MM.1S (cell line): ENCODE measurements at places on chromosomes 1 and 21.
A peak's percentile ranks its signal among the peaks of the same experiment; 100 is the strongest.

- H3K4me1 ChIP-seq: no peaks in the 10 kb centered on the region
- H3K36me3 ChIP-seq: no peaks in the 10 kb centered on the region
- H3K27me3 ChIP-seq: 0 out of 2 replicates have a peak, but pooled peaks cover 18% of the 10 kb centered on the region
These were observed 4.8 kb upstream of the CRYBG2 start for GRCh38 chr1:26358411-26359384.

DNA sequence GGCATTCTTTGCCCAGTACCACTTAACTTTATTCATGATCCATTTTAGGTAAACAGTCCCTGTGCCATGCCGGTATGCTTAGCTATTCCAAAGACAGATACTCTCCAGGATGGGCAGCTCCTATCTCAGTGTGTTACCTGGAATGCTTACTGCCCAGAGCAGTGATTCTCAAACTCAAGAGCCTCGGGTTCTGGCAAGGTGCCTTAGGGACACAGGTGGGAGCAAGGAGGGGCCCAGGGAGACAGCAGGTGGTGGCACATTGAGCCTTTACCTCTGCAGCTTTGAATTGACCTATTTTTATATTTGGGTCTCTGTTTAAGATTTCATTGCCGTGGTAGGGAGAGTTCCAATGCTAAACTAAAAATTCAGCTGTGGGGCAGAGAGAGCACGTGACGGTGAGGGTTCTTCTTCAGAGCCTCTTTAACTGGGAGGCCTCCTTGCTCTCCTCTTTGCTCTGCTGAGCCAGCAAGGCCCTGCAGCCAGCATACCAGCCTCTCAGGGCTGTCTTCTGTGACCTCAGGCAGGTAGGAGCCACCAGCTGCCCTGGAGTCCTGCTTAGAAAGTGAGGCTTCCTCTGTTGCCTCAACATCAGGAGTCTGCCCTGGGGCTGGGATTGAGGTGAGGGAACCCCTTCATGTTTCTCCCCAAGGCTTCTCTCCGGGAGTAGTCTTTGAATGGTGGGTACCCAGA is 20.2 kb downstream of the PHGDH start:
- H3K4me3 ChIP-seq: no peak overlapping the region
- H3K27ac ChIP-seq: peak overlapping the region; percentile 63
- H3K4me1 ChIP-seq: peaks cover 19% of the 10 kb centered on the region
- peak; percentile 55 for DNase-seq

GRCh38 chr1:40997096-40997495 is 17.6 kb downstream of the CTPS1 start:
- H3K4me1 ChIP-seq: no peaks in the 10 kb centered on the region
- no peak overlapping the region for H3K27ac ChIP-seq
- H3K4me3 ChIP-seq: no peak overlapping the region
- no peaks in the 10 kb centered on the region for H3K27me3 ChIP-seq

GRCh38 chr1:159829822-159830465 is 3.3 kb downstream of the SLAMF8 start:
- no peak overlapping the region for H3K27ac ChIP-seq
- peaks cover 20% of the 10 kb centered on the region for H3K4me1 ChIP-seq
- H3K4me3 ChIP-seq: no peak overlapping the region
- H3K36me3 ChIP-seq: no peaks in the 10 kb centered on the region

GRCh38 chr1:77514921-77515776 is 167.3 kb downstream of the ZZZ3 start:
- no peak overlapping the region for H3K4me3 ChIP-seq
- no peaks in the 10 kb centered on the region for H3K4me1 ChIP-seq
- no peaks in the 10 kb centered on the region for H3K27me3 ChIP-seq
- H3K36me3 ChIP-seq: no peaks in the 10 kb centered on the region
- no peak for DNase-seq

DNA sequence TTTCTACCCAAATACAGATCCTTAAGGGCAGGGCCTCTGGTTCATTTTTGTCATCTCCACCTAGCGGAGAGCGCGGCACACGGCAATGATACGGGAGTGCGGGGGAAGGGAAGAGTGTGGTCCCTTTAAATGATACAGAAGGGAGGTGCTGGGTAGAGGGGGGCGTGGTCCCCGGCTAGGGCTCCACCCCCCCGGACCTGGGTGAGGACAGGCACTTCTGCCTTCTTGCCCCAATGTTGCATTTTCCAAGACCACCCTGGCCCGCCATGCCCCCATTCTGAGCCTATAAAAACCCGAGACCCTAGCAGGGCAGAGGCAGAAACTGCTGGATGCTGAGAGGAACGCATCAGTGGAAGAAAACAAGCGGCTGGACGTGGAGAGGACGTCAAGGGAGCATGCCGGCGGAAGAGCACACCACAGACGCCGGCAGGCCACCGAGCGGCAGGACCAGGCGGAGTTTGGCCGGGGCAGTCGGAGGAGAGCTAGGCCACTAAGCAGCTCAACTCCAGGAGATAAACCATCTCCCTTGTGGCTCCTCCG is 30.0 kb downstream of the LRRC3 start:
- H3K36me3 ChIP-seq: no peaks in the 10 kb centered on the region
- H3K4me3 ChIP-seq: no peak overlapping the region
- no peaks in the 10 kb centered on the region for H3K4me1 ChIP-seq
- H3K27ac ChIP-seq: no peak overlapping the region
- no peak for DNase-seq

DNA sequence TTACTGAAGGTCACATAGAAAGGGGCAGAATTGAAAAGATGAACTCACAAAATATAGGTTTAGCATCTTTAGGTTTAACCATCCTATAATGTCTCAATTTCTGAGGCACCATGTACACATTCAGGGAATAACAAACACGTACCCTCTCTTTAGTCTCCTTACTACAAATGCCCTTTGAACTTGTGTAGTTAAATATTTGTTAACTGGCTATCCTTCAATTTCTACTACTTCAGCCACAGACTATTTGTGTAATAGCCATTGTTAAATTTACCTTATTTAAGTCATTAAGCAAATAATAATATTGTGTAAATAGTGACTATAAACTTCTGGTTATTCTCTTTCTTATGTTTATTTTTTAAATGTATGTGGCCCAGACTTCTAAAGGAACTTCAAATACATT is 600.5 kb downstream of the KCNT2 start:
- H3K27me3 ChIP-seq: no peaks in the 10 kb centered on the region
- H3K27ac ChIP-seq: no peak overlapping the region
- DNase-seq: no peak
- H3K36me3 ChIP-seq: no peaks in the 10 kb centered on the region
- H3K4me3 ChIP-seq: no peak overlapping the region

DNA sequence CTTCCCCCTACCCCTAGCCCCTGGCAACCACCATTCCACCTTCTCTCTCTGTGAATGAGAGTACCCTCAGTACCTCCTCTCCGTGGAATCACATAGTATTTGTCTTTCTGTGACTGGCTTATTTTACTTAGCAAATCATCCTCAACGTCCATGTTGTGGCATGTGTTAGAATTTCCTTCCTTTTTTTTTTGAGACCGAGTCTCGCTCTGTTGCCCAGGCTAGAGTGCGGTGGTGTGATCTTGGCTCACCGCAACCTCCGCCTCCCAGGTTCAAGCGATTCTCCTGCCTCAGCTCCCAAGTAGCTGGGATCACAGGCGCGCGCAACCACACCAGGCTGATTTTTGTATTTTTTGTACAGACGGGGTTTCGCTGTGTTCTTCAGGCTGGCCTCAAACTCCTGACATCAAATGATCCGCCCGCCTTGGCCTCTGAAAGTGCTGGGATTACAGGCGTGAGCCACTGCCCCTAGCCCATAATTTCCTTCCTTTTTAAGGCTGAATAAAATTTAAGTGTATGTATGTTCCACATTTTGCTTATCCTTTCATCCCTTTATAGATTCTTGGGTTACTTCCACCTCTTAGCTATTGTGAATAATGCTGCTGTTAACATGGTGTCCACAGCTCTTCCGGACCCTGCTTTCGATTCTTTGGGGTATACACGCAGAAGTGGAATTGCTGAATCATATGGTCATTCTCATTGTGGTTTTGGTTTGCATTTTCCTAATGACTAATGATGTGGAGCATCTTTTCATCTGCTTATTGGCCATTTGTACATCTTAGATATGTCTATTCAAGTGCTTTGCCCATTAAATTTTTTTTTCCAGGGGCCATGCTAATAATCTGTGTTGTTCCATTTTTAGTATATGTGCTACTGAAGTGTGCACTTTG is 32.3 kb downstream of the ERRFI1 start:
- no peaks in the 10 kb centered on the region for H3K36me3 ChIP-seq
- peak; percentile 75 for DNase-seq
- peaks cover 10% of the 10 kb centered on the region for H3K4me1 ChIP-seq
- no peak overlapping the region for H3K4me3 ChIP-seq

DNA sequence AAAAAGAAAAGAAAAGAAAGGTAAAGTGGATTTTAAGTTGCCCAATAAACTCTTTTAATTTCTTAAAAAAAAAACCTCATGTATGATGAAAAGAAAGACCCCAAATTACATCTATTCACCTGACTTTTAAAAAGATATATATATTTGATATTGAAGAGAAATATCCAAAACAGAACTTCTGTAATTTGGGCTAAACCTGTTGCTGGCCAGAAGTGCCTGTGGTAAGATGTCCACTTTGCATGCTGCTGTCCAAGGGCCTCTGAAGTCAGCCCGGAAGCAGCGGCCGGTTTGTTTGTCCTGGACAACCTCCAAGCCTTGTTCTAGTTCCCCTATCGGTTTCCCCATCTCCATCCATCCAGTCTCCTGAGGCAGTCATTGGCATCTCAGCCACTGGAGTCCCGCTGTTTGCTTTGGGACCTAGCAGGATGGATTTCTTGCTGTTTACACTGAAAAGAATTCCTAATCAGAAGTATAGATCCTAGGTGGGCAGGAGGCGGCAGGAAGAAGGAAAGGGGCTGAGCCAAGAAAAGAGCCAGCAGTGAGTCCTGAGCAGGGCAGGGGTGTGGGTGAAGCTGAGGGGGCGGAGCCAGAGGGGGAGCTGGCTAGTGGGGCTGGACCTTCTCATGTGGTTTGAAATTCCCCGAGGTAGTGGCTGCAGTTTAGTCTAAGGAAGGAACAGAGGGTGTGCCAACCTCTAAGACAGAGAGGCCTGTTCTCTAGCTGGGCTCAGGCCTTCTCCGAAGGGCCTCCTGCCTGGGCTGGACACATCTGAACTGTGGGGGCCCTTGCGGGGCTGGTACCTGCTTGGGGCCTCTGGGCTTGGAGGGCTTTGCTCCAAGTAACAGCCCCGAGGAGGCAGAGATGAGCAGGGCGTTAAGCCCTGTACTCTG is 3.3 kb downstream of the NCMAP start:
- no peak overlapping the region for H3K27ac ChIP-seq
- no peak overlapping the region for H3K4me3 ChIP-seq
- peak; percentile 22 for DNase-seq
- no peaks in the 10 kb centered on the region for H3K36me3 ChIP-seq

GRCh38 chr1:45793942-45794604 is 9.3 kb upstream of the MAST2 start:
- DNase-seq: no peak
- H3K4me1 ChIP-seq: no peaks in the 10 kb centered on the region
- no peaks in the 10 kb centered on the region for H3K36me3 ChIP-seq
- H3K27me3 ChIP-seq: no peaks in the 10 kb centered on the region
- H3K4me3 ChIP-seq: no peak overlapping the region

DNA sequence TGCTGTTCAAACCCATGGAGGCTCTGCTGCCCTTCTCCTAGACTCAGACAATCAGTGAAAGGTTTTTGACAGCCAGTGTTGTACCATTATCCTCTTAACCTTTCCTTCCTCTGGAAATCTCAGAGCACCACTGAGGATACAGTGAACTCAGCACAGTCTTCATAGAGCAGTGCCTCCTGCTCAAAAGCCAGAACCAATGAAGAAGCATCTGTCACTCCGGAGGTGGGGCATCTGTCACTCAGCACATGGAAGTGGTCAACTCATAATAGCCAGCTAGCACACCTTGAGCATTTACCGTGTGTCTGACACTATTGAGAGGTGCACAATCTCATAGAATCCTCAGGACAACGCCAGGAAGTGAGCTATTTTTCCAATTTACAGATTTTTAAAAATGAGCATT is 62.4 kb downstream of the NMNAT2 start:
- H3K27ac ChIP-seq: no peak overlapping the region
- no peak overlapping the region for H3K4me3 ChIP-seq
- H3K27me3 ChIP-seq: no peaks in the 10 kb centered on the region
- no peak for DNase-seq

GRCh38 chr1:17887661-17888371 is 132.7 kb downstream of the ACTL8 start:
- no peak overlapping the region for H3K4me3 ChIP-seq
- DNase-seq: no peak
- H3K4me1 ChIP-seq: no peaks in the 10 kb centered on the region
- H3K27ac ChIP-seq: no peak overlapping the region

- no peaks in the 10 kb centered on the region for H3K27me3 ChIP-seq
- H3K4me3 ChIP-seq: no peak overlapping the region
- no peak for DNase-seq
- no peaks in the 10 kb centered on the region for H3K4me1 ChIP-seq
- H3K27ac ChIP-seq: no peak overlapping the region
These were observed 104.2 kb downstream of the COP1 start for GRCh38 chr1:176102768-176103350.

- no peak for DNase-seq
- H3K27me3 ChIP-seq: no peaks in the 10 kb centered on the region
- no peaks in the 10 kb centered on the region for H3K4me1 ChIP-seq
These were observed 49.4 kb downstream of the LEPR start for GRCh38 chr1:65469889-65470340.

DNA sequence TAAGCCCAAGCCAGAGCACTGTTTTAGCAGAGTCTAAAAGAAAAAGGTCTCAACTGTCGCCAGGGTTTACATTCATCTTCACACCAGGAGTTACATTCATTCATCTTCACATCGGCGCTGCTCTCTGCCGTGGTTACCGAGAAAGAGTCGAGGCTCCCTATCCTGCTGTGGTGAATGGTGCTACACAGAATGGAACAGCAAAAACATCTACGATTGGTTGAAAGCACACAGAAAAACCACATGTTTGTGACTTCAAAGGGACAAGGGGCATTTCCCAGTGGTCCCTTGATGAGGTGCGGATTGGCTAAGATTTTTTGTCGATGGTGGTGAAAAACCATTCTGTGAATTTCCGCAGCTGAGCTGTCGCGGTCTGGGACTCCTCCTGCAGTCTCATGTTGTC is 231.1 kb downstream of the SIPA1L2 start:
- H3K4me3 ChIP-seq: no peak overlapping the region
- H3K36me3 ChIP-seq: no peaks in the 10 kb centered on the region

DNA sequence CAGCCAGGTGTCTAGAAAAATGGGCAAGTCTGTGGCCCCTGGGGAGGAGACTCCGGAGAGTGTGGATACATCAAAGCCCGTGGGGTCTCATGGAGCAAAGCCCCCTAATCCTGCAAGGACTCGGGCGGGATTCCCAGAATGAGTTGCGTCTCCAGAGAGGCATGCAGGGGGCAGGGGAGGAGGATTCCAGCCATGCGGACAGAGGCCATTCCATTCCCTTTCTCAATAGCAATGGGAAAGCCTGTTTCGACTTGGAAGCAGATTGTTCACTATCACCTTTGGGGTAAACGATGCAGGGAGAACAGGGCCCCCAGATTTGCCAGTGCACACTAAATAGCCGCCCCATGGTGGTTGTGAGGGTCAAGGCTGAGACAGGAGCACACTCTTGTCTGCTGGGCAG is 15.4 kb upstream of the PRDM15 start:
- no peaks in the 10 kb centered on the region for H3K4me1 ChIP-seq
- no peaks in the 10 kb centered on the region for H3K36me3 ChIP-seq
- H3K4me3 ChIP-seq: no peak overlapping the region
- DNase-seq: no peak
